ENCODE measurements at places on chromosomes 1 and 21.

DNA sequence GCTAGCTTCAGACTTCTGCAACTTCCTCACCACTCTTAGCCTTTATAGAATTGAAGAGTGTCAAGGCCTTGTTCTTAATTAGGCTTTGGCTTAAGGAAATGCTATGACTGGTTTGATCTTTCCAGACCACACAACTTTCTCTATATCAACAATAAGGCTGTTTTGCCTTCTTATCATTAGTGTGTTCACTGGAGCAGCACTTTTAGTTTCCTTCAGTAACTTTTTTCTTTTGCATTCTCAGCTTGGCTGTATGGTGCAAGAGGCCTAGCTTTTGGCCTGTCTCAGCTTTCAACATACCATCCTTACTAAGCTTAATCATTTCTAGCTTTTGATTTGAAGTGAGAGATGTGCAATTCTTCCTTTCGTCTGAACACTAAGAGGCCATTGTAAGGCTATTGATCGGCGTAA, 8.6 kb downstream of the PRKACB start:
- no peak for DNase-seq

DNA sequence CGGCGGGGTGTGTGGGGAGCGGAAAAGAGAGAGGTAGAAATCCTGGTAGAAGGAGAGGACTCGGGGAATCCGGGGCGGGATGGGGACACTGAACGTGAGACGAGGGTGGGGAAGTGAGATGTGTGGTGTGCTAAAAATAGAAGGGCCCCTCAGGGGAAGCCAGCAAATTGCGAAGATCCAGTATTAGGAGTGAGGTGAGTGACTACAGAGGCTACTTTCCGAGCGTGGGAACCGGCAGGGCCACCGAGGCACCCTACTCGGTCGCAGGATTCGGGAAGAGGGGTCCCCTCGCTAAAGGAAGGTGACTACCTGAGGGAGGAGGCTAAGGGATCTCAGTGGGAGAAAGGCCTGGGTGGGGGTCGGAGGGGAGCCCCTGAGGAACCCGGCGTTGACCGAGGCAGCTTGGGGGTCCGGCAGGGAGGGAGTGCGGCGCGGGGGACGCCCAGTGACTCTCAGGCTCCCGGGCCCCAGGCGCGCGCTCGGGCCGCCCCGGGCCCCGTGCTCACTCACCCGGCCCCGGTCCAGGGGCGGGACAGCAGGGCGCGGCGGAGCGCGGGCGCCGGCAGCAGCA, 318 bp downstream of the ALDH4A1 start:
- no peak for DNase-seq

- DNase-seq, result no peak
These were observed 19.8 kb downstream of the KMO start for GRCh38 chr1:241551759-241552638.

DNA sequence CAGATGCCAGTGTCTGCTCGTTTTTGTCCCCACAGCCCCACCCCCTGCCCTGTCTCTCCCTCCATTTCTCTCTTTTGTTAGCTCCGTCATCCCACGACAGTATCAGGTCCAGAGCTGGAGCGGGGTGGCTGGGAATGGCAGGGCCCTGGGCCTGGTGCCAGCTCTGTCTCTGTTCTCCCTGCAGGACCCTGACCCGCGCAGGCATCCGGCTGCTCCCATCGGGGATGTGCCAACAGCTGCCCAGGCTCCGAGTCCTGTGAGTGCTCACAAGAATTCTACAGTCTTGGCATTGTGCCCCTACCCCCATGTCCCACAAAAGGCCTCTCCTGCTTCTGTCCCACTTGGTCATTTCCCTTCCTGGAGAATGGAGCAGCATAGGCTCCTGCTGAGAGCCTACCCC, 37.4 kb downstream of the UBE2T start:
- DNase-seq, result no peak

DNA sequence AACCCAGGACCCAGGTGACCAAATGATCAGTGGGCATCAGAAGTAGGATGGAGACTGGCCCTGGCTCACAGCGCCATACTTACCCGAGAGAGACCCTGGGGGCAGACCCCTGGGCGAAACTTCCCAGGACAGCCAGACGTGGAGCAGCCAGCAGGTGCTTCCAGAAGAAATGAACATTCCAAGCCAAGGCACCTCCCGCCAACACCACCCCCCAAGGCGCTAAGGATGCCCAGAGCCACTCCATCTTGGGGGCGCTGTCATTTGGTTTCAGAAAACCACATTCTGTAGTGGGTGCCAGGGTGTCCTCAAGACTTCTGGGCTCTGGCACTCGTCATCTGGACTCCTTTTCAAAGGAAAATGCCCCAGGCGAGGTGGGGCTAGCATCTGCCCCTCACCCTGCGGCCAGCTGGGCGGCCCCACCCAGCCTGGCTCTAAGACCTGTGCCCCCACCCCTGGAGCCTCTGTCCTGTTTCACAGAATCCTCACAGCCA, 98.8 kb downstream of the RIPK4 start:
- DNase-seq, result no peak

GRCh38 chr21:32391755-32392154, 1.1 kb downstream of the URB1 start:
- no peak for DNase-seq

DNA sequence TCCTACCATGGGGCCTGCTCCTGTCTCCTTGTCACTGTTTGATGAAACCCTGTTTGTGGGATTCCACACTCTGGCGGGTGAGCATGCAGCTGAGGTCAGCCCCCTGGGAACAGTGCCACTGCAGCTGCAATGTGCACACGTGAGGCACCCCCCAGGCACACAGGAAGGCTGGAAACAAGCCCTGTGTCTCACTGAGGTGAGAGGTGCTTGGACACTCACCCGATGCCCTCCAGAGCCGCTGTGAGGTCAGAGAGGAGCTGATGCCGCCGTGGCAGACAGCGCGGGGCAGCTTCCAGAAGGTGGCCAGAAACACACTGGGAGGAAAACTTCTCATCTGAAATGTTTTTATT, 49.7 kb downstream of the SLX9 start:
- DNase-seq, result no peak

DNA sequence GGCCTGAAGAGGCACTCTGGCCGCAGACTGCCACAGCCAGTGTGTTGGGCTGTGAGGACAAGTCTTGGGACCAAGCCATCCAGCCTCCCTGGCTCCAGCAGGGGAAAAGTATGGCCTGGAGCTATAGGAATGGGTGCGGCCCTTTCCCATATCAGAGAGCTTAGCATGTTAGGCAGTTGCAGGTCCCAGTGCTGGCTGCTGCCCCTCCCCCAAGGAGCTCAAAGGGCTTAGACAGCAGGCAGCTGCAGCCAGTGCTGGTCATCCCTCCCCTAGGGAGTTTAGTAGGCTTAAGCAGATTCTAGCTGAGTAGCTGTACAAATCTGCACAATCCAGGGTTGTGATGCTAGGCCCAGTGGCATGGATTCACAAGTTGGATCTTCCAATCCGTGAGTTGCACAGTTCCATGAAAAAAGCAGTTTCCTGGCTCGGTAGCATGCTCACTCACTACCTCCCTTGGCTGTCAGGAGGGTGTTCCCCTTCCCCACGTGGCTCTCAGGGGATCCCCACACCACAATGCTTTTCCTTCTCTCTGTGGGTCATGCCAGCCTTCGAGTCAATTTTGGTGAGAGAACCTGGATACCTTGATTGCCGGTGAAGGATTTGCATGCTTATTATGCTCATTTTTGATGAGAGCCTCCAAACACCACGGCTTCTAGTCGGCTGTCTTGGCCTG, 1490.8 kb downstream of the BRINP3 start:
- no peak for DNase-seq

GRCh38 chr1:21896652-21897532, 40.2 kb downstream of the HSPG2 start:
- no peak for DNase-seq

GRCh38 chr1:235767795-235768194, 98.9 kb downstream of the LYST start:
- DNase-seq, result no peak

- no peak for DNase-seq
These were observed 2.0 kb upstream of the ATP13A2 start for GRCh38 chr1:17013491-17014320.

- no peak for DNase-seq
These were observed 235.2 kb upstream of the RAB4A start for GRCh38 chr1:229035748-229036082.

- DNase-seq, result no peak
These were observed 14.8 kb downstream of the LYST start for GRCh38 chr1:235851939-235852338.

DNA sequence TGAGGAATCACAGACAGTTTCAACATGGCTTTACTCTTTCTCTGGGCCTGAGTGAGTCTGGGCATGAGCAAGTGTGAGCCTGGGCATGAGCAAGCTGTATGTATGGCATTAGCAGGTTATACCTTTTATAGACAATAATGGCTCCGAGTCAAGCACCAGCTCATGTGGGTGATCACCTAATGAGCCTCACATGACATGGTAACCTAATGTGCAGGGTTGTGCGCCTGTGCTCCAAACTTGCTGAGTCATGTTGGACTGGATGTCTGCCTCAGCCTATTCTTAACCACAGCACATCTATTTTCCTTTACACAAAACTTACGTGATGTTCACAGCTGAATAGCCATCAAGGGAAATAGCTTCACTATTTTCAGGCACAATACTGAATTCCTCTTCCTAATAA, 236.2 kb upstream of the NRIP1 start:
- DNase-seq, result no peak

DNA sequence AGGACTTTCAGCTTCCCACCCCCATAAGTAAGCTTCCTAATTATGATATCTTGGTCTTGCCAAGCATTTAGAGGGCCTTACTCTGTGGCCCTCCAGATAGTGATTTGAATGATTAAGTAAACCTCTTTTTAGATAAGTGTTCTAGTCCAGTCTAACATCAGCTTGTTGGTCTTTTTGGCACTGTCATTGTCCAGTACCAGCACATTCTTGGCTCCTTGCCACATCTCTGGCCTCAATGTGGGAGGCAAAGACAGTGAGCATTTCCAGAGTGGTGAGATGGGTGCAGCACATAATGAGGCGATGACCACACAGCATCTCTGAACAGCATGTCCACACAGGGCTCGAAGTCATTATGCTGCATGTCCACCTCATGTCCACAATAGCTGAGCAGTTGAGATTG, 6.1 kb downstream of the CAPZA1 start:
- DNase-seq, result no peak

DNA sequence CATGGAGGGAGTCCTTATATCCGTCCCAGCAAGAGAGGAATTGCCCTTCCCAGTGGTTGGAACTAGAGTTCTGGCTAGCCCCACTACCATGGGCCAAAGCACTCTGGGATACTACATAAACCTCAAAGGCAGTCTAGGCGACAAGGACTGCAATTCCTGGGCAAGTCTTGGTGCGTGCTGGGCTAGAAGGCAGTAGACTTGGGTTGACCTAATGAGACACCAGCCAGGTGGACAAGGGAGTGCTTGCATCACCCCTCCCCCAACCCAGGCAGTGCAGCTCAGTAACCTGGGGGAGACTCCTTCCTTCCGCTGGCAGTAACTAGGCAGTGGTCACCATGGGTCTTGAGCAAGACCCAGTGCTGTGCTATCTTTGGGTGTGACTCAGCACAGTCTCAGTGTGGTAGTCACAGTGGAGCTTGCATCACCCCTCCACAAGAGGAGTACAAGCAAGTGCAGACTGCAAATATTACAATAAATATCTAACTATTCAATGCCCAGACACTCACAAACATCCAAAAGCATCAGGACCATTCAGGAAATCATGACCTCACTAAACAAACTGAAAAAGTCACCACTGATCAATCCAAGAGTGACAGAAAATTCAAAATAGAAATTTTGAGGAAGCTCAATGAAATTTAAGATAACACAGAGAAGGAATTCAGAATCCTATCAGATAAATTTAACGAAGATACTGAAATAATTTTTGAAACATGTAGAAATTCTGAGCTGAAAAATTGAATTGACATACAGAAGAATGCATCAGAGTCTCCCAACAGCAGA, 84.7 kb upstream of the LYPLAL1 start:
- no peak for DNase-seq

GRCh38 chr1:78348496-78349284, 142.1 kb upstream of the PTGFR start:
- no peak for DNase-seq

DNA sequence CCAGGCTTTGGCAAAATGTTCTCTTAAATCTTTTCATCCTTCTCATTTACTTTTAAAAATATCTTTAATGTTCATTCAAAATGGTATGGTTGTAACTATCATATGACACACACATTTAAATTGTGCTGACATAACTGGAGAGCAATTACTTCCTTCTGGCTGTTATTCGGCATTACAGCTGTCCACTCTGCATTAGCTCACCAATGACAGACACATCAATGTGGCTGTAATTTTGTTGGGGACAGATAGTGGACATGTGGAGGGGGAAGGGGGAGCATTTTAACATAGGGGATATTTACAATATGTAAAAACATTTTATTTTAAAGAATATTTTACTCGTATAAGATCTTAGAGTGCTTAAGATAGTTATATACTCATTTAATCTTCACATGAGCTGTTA, 319.8 kb downstream of the HMCN1 start:
- DNase-seq, result no peak

- DNase-seq, result no peak
These were observed 44.6 kb downstream of the RASSF5 start for GRCh38 chr1:206551986-206552326.

- DNase-seq, result no peak
These were observed 19.8 kb upstream of the LBR start for GRCh38 chr1:225447650-225448089.

DNA sequence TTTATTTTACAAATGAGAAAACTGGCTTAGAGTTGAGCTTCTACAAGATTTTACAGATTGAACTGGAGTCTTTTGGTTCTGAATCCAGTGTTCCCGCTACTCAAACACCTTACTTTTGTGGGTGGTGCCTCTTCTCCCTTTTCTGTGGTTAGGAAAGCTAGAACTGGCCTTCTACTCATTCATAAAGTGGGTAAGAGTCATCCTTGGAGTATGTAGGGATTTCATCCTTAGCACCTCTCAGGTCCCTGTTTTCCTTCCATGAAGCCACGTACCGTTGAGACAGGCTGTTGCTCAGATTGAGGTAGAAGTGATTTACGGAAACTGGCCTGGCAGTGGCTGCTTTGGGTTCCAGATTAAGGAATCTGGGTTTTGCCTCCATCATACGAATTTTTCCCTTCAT, 35.8 kb downstream of the WNT4 start:
- no peak for DNase-seq

- DNase-seq, result no peak
These were observed 3.4 kb downstream of the PSMB4 start for GRCh38 chr1:151402764-151403163.

DNA sequence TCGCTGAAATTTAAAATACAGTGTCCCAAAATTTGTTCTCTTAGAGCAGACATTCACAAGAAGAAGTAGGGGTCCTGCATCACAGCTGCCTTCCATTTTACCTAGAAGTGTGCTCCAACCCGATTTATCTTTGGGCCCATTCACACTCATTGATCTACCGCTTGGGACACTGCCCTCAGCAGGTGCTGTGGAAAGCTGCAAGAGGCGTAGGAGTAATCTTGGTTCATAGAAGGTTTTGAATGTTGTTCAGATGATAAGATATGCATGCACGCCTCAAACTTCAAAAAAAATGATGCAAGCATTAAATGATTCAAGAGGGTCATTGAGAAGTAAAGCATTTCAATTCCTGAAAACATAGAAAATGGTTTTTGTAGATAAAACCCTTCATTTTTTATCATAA, 18.6 kb upstream of the C1orf105 start:
- no peak for DNase-seq

- DNase-seq, result no peak
These were observed 121.3 kb downstream of the GRIK3 start for GRCh38 chr1:36913016-36913415.

All from NCI-H510A (cell line).